KG1 (cell line): ENCODE measurements at places on chromosomes 5 and 9.

DNA sequence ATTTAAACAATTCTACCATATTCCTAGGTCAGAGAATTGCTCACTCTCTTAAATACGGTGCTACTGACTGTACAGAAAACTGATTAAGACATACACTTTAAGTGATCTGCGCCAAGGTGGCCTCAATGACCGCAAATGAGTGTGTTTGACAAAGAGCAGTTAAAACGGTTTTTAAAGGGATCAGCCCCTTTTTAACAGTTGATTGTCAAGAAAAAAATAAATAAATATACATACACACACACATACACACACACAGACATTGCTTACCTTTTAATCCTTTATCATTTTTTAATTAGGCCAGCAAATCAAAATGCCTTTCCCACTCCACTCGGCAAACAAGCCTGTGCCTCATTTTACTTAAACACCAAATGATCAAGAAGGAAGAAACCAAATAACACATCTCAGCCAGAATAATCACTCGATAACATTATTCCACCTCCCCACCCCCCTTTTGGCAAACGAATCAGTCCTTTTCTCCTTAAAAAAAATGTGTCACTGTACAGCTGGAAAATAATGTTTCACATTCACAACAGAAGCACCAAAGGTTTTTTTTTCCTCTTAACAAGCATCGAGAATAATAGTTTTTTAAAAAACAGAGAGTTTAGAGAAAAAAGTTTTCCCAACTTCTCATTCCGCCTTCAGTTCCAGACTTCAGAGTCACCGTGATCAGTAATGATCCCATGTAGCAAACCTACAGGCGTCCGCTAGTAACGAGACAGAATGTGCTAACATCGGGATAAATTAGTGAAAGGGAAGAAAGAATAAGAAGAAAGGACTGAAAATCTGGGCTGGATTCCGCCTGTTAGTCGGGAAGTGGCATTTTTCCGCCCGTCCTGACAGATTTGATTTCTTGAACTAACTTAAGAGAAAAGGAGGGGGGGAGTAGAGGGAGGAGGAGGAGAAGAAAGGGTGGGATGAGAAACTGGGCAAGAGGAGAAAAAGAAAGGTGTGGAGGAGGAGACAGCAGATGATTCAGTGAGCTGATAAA lies at the start of gene ZNF608:
ZNF608 (minus strand) TSS at position 712 of the 988 bp plus-strand sequence. CDS start 1,650 bp downstream, outside the sequence.
- no peak for DNase-seq

GRCh38 chr9:88090151-88090581 lies 48.1 kb downstream of the SPATA31C2 start:
- no peak for DNase-seq

DNA sequence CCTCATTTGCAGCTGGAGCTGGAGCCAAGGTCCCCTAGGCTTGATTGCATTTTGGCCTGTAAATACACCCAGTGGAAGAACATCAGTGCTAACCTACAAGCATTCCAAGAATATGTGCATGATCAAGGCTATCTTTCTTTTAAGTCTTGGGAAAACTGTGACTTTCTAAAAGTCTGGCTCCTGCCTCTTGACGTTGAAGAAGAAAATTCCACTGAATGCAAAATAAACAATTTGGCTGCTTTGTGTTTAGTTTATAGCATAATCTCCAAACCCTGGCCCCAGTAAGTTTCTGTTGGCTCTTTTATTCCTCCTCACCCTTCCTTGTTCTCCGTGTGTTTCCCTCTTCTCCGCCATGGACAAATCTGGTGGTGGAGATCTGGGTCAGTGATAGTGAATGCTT lies 109.3 kb upstream of the TLE1 start:
- DNase-seq, result no peak

DNA sequence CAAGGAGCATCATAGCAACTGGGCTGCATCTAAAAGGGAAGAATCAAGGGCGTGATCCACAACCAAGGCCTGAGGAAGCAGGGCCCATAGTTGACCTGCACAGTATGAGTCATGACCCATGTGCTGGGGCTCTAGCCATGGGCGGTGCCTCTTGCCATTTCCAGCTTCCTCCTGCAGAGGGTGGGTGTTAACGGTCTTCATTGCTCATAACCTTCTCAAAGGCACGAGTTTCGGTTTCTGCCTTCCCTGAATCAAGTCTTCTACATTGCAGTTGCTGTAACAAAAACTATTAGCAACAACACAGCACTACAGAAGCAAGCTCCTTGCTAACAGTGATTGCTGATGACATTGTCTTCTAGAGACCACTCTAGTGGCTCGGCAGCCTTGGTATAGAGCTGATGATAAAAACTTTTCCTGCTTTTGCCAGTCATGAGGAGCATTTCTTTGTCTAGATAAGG lies 66.9 kb downstream of the CTSL start:
- no peak for DNase-seq

DNA sequence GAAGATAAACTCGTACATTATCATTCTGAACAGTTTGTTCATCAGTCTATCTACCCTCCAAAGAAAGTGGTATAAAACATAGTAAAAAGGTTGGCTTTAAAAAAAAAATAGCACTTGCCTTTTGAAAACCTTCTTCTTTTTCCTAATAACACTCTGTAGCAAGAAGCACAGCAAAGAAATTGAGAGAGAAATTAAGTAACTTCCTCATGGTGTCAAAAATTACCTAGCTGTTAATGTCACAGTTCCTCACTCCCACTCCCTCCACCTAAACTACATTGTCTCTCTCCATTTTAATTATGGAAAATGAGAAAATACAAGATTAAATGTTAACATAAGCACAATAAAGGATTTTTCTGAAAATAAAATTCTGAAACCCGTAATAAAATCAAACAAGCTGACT lies 72.2 kb downstream of the CERT1 start:
- no peak for DNase-seq

- DNase-seq, result no peak
Observed at GRCh38 chr9:124969401-124969800, 28.5 kb upstream of the GOLGA1 start.

DNA sequence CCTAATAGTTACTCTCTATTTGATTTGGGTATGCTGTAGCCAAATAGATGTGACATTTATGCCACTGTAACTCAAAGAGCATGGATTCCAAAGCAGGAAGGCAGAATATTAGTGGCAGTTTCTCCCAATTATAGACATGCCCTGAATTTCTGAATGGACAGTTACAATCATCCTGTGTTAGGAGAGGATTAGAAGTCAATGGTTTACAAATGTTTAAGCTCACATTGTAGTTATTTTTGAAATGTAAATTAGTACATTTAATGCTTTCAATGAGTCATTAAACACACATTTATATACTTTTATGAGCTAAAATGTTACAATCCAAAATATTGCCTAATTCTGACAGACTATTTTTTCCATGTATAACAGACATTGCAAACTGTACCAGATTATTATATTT lies 62.3 kb upstream of the CDH18 start:
- DNase-seq, result no peak

DNA sequence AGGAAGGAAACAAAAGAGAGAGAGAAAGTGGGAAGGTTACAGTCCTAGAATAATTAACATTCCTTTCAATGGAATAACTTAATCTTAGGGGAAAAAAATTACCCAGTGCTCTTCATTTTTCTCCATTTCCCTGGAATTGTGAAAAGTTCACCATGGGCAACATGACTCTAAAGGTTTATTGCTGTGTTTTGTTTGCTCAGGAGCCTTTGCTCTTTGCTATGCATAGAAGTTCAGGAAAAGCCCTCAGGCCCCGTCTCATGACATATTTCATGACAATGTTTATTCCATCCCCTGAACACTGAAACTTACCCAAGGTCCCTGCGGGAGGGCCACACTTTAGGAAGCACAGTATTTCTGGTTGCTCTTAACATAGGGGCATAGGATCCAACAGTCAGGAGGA lies 9.8 kb upstream of the CTSL start:
- DNase-seq, result no peak

GRCh38 chr5:15693933-15694332 lies 194.0 kb downstream of the FBXL7 start:
- no peak for DNase-seq

DNA sequence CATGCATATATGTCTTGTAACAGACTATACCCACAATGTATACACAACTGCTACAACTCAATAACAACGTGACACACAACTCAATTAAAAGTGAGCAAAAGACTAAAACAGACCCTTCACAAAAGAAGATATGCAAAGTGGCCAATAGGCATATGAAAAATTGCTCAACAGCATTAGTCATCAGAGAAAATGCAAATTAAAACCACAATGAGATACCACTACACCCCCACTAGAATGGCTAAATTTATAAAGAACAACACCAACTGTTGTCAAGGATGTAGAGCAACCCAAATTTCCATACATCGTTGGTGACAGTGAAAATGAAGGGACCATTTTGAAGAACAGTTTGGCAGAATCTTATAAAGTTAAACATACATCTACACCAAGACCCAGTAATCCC lies 38.9 kb downstream of the GABRB2 start:
- no peak for DNase-seq

DNA sequence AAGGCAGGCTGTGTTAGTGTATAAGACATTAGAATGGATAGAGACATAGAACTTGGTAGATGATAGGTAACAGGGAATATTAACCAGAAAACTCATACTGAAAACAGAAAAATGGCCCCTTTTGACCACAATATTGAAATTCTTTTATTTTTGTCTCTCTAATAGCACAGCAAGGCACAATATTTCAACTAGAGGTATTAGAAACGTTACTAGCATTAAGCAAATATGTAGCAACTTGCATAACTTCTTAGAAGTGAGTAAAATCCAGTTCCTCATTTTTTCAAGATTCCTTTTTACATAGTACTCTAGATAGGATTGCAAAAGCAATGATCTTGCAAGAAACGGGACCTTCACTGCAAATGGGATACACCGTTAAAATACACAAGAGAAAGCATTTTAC lies 102.7 kb upstream of the VCAN start:
- no peak for DNase-seq

DNA sequence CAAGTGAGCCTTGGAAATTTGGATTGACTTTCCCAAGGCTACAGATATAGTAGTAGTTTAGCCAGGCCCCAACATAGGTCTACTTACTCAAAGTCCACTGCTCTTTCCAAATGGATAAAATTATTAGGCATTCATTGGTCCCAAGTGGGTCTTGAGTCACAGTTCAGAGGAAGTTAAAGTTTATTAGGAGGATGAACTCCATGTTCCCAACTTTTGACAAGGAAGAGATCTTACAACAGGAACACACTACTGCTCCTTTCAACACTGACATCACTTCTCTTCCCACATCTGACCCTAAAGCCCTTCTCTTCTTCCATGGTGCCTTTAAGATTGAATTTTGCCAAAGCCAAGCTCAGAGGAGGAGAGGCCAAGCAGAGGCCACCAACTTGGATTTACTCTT lies 234.5 kb upstream of the TRIM32 start:
- DNase-seq, result no peak

GRCh38 chr5:38341641-38342040 lies 83.3 kb downstream of the EGFLAM start:
- DNase-seq, result no peak

- no peak for DNase-seq
Observed at GRCh38 chr5:147393874-147394672, 115.8 kb downstream of the DPYSL3 start.

DNA sequence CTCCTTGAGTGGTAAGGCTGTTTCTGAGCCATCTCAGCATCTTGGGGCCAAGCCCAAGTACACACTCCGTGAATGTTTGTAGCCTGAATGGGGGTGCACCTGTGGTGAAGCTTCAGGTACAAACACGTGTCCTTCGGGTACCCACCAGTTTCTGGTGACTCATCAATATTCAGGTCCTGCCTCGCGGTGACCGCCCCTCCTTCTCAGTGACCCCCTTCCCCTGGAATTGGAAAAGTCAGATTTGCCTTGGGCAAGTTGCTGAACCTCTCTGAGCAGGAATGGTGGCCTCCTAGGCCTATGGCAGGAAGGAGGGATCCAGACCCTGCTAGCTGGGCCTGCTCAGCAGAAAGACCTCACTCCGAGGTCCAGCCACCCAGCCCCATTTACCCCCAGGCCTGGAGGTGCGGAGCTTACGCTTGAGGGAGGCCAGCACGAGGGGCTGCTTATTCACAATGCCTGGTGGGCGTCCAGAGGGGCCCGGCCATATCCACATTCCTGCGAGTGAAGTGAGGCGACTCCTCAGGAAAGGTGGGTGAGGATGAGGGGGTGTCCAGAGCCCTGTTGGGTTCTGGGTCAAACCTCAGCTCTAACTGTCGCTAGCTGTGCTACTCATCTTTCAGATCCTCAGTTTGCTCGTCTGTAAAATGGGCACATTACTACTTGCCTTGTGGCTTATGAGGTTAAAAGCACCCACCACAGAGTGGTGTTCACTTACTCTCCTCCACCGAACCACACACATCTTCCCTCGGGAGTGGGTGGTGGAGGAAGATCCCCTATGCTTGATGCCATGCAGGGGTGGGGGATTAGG lies 7.0 kb downstream of the ADGRD2 start:
- DNase-seq, result no peak

GRCh38 chr9:135711391-135711790 lies 9.4 kb downstream of the KCNT1 start:
- DNase-seq, result no peak

- DNase-seq, result no peak
Observed at GRCh38 chr9:134641173-134641989, at the start of gene COL5A1. Gene COL5A1 (plus strand): TSS chr9:134641803. CDS start chr9:134642188, 385 bp downstream.

DNA sequence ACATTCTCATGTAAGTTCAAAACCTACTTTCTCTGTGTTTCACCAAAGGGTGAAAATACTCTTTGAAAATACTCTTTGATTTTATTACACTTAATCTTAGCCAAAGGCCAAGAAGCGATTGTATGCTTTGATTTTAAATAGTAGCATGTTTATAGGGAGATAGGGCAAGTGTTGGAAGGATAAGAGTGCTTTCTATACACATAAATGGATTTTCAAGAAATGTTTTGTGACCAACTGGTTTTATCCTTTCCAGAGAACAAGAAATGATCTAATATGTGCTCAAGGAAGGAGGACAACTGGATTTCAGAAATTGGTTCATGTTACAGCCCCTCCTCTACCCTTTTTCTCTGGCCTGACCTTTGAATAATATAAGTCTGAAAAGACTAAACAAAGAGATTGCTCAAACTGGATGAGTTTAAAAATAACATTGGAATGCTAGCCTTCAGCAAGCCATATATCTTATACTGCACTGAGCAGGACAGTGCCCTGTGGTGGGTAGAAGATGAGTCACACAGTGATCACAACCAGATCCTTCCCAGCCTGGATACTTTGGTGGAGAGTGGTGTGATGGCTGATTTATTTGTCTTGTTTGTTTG lies 13.1 kb downstream of the PALM2AKAP2 start:
- DNase-seq, result no peak

DNA sequence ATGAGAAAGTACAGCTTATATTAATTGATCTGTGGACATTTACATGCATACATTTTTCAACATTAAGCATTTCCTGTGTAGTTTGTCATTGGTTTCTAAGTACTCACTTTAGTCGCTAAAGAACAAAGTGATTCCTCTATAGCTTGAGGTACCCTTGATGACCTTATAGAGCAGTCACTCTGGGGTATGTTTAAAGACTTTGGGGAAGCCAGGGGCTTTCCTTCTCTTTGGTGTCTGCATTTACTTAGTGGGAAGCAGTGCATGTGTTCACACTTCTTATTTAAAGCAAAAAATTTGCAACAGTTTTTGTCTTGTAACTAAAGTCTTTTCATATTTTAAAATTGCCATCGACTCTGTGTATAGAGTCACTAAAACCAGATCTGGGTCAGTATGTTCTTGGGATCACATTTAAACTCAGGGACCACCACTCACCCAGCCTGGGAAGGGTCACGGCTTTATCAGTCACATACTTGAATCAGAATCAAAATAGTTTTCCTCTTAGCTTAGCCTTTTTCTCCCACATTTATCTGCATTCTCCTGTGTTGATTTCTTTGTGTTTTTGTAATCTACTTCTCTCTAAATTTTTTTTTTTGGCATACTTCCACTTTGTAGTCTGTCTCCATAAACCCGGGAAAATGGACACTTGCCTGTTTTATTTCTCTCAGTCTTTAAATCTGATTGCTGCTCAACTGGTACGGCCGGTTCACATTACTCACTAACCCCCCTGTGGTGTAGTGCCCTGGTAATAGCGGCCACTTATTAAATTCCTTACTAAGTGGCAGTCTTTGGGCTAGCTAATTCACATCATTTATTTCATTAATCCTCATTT lies 143.9 kb upstream of the FBN2 start:
- DNase-seq, result no peak
